ENCODE measurements at places on chromosomes 1 and 21. TPM values are rescaled to one million over a fixed set of nuclear protein-coding genes. Genes with fewer than 3 reads are reported as not detected.

Gene TPTE
- not detected for total RNA-seq

Gene FAM78B
- total RNA-seq: 0.32 TPM

Gene NBPF10
- total RNA-seq: 7.2 TPM

Gene NRIP1
- total RNA-seq: 124 TPM

Gene ADAMTS5
- total RNA-seq: 4.5 TPM

Gene WDR47
- 23.8 TPM for total RNA-seq

Gene SDHB
- total RNA-seq: 99.8 TPM

Gene KIRREL1
- 200 TPM for total RNA-seq

Measured in smooth muscle cell of the umbilical artery (primary cell).